ENCODE measurements at places on chromosomes 3 and 15.

GRCh38 chr3:185847506-185847905 is 22.7 kb upstream of the IGF2BP2 start:
- DNase-seq, result no peak

DNA sequence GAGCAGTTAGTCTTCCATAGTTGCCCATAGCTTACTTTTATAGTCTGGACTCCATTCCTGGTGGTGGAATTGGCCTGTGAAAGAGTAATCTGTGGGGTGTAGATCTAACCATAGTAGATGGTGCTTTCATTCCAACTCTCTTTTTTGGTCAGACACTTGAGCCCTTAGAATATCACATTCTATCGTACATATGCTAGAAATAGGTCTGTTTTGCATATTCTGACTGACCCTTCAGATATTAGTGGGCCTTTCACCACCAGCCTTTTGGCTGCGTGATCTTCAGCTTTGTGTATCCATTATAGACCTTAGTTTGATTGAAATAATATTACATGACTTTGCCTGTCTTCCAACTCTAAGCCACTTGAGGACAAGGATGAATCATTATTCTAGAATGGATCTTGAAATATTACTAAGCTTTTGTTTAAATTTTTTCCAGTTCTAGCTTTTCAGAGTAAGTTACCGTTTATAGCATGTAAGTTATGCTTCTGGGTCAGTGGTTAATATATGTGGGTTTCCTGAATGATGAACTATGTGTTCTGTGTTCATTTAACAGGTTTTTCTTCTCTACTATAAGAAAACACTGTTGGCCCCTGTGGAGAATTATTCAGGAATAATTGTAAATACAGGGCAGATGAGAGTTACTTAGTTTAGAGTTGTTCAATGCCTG is 8.7 kb downstream of the RAB7A start:
- no peak for DNase-seq

DNA sequence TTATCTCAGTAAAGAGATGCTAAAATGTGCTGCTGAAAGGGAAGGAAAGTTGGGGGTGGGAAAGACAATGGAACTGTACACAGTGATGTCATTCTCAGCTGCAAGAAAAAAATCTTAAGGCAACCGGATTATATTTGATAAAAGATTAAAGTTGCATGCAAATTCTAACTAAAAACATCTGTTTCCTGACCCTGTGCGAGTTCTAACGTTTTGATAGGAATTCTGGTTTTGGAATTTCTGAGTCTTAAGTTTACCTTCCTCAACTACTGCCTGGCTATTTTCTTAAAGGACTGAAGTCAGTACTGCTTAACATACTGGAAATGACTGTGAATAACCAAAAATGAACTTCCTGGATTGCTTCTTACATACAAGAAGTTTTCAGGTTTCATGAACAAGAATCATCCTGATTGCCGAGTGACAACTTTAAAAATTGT is 115.5 kb downstream of the SLC25A26 start:
- DNase-seq, result no peak

GRCh38 chr15:73753250-73754130 is at the start of gene INSYN1:
Gene INSYN1, minus strand, starts transcription at chr15:73753351. Its CDS starts 2,221 bp downstream, at chr15:73751130.
- no peak for DNase-seq

DNA sequence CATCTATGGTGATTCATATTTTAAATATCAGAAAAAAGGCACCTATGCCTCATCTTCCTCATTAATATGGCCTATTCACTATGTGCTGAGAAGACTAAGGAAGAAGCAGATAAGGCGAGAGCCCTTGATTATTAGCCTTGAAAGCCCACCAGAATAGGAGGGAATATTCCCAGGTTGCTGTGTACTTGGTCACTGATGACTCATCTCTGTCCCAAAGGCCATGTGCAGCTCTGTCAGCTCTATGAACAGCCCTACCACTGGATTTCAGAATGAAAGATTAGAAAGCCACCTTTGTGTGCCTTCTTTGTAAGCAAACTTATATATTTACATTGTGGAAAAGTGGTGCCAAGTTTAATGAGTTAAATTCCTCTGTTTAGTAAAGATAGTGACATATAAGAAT is 211.5 kb downstream of the NFKBIZ start:
- DNase-seq, result no peak

GRCh38 chr3:13792512-13793371 is 87.1 kb downstream of the WNT7A start:
- DNase-seq, result no peak

DNA sequence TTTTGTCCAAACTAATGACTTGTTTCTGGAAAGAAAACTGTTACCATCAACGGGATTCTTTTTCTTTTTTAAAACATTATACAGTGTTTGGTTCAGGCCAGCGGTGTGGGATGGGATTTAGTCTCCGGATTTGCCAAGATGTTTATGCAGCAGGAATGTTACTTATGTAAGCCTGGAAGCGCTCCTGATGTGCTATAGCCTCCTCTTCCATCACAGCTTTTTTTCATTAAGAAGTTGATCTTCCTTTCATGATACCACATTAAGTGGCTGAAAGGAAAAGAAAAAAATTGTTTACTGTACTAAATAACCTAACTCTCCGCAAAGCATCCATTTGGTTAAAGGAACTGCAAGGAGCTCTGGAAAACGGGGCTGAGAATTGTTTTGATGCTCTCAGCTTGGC is 120.5 kb upstream of the ALDH1A3 start:
- DNase-seq, result no peak

GRCh38 chr15:27828746-27829145 is 270.4 kb downstream of the OCA2 start:
- DNase-seq, result no peak

- no peak for DNase-seq
These were observed 385.9 kb downstream of the RAP2B start for GRCh38 chr3:153547970-153548369.

GRCh38 chr3:24264748-24265158 is 229.9 kb downstream of the THRB start:
- DNase-seq, result no peak

- no peak for DNase-seq
These were observed at the start of gene SH3GL3 for GRCh38 chr15:83446904-83447709. Gene SH3GL3, plus strand, starts transcription at chr15:83447341. Its CDS starts 193 bp downstream, at chr15:83447534.

- DNase-seq, result no peak
These were observed 60.3 kb downstream of the SLC6A6 start for GRCh38 chr3:14462738-14463137.

GRCh38 chr3:87335931-87336330 is 59.5 kb upstream of the POU1F1 start:
- no peak for DNase-seq

- no peak for DNase-seq
These were observed 123.0 kb downstream of the LIPC start for GRCh38 chr15:58554758-58555157.

- no peak for DNase-seq
These were observed 754.4 kb downstream of the NTRK3 start for GRCh38 chr15:87502173-87502572.

GRCh38 chr3:178602856-178603255 is 66.6 kb downstream of the KCNMB2 start:
- DNase-seq, result no peak

GRCh38 chr3:62145086-62145757 is 228.1 kb downstream of the FEZF2 start:
- DNase-seq, result no peak

DNA sequence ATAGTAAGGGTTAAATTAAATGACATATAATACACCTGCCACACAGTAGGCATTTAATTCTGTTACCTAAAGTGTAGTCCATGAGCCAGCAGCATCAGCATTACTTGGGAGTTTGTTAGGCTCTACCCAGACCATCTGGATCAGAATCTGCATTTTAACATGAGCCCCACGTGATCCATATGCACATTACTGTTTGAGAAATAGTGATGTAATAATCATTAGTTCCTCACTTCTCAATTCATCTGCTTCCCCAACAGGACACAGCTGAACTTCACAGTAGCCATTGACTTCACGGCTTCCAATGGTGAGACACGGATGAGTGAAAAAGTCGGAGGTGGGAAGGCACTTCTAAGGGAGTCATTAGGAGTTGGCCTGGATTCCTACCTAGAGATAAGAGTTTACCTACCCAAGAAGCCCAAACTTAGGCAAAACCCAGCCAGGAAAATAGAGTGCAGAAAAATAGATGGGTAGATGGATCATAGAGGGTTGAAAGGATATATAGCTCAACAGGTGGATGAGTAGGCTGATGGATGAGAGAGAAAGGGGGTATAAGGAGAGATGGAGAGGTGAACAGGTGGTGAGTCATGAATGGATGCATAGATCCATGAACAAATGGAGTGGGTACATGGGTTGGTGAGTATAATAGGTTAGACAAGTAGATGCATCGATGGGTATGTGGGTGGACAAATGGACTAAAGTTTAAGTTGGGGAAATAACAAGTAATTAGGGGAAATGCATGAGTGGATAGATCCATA is 13.3 kb downstream of the CPNE9 start:
- DNase-seq, result no peak

DNA sequence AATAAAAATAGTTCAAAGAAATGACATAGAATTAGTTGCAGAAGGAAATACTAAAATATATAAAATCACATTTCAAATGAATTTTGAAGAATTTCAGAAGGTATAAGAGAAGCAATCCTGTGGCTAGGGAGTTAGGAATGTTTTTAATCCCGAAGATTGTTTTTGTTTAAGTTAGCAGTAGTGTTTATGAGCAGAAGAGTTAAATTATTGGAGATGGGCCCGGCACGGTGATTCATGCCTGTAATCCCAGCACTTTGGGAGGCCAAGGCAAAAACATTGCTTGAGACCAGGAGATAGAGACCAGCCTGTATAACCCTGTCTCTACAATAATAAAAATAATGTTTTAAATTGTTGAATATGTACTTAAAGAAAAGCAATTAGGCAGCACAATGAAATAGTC is 432.5 kb downstream of the MFSD1 start:
- no peak for DNase-seq

GRCh38 chr3:184354121-184354728 is 7.2 kb downstream of the CLCN2 start:
- DNase-seq, result peak; percentile 47
